GM23338 (cell line): ENCODE measurements at places on chromosomes 4 and X.

DNA sequence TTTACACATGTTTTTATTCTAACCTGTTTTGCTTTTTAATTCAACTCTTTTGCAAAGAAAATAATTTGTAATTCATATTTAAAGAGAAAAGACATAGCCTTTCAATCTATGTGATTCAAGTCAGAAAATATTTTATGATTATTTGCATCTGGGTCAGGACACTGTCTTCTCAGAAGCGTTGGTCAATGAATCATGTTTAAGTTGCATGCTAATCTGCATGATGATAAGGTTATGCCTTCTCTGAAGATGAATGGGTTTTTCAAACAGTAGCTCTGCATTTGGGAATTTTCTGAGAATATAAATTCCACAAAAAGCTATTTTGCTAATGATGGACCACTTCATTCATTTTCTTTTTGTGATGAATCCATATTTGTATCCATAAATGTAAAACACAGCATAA is 282.5 kb downstream of the TMA16 start:
- DNase-seq = no peak

GRCh38 chr4:7857993-7858392 is 81.7 kb downstream of the AFAP1 start:
- DNase-seq = no peak

DNA sequence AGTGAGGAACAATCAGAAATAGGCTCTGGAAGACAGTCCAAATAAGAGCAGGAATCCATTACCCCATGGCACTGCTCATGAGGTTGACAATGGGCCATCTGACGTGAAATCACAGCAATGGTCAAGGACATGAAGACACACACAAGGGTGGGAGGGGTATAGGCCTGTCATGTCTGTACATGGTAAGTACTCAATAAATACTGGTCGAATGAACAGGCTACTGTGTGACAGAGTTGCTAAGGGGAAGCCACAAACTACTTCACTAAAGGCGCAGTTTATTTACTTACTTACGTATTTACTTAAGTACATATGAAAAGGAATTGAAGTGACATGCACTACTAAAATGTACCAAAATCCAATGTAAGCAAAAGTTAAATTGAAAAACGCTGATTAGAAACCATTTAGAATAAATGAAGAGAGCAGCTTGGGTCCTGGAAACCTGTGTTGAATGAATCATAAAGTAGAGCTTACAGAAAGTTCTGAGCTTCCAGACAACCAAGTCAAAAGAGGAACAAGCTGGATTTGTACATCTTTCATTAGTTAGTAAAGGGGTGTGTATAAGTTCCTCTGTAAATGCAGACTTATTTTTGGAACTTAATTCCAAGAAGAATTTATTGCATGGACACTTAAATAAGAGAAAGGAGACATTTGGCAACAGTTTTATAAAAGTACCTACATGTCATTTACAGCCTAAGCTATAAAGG is 32.7 kb downstream of the ALPK1 start:
- no peak for DNase-seq

DNA sequence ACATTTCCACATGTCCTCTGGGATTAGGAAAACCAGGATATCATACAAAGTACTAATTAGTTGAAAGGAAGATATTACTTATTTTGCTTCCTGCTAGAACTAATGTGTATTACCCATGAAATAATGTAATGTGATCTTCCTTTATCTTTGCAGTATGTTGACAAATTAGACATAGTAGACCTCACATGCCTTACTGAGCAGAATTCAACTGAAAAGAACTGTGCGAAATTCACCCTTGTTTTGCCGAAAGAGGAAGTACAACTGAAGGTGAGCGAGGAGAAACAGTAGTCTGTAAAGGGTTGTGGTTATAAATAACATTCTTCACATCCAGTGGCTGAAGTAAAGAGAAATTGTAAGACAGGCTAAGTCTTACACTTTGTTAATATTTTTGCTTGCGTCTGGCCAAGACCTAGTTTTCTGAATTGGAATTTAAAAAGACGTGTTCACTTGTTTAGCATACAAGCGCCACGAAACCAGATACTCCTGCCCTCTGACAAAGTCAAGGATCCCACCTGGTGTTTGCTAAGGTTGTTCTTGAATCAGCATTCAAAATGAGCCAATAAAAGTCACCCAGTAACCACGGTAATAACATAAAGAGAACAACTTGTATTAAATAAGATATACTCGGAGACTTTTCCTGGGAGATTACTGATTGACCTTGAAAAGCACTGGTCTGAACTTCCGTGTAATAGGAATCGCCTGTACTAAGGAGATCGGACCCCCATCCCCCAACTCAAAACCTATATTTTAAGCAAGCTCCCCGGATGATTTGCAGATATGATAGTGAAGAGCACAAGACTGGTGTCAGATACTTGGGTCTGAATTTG is 16.9 kb downstream of the STAP1 start:
- peak; percentile 55 for DNase-seq

- no peak for DNase-seq
Observed at GRCh38 chr4:98516441-98517217, 141.8 kb downstream of the TSPAN5 start.

GRCh38 chrX:153225438-153226098 is 46.5 kb downstream of the MAGEA1 start:
- no peak for DNase-seq

GRCh38 chr4:156643826-156644225 is 327.8 kb downstream of the PDGFC start:
- no peak for DNase-seq

DNA sequence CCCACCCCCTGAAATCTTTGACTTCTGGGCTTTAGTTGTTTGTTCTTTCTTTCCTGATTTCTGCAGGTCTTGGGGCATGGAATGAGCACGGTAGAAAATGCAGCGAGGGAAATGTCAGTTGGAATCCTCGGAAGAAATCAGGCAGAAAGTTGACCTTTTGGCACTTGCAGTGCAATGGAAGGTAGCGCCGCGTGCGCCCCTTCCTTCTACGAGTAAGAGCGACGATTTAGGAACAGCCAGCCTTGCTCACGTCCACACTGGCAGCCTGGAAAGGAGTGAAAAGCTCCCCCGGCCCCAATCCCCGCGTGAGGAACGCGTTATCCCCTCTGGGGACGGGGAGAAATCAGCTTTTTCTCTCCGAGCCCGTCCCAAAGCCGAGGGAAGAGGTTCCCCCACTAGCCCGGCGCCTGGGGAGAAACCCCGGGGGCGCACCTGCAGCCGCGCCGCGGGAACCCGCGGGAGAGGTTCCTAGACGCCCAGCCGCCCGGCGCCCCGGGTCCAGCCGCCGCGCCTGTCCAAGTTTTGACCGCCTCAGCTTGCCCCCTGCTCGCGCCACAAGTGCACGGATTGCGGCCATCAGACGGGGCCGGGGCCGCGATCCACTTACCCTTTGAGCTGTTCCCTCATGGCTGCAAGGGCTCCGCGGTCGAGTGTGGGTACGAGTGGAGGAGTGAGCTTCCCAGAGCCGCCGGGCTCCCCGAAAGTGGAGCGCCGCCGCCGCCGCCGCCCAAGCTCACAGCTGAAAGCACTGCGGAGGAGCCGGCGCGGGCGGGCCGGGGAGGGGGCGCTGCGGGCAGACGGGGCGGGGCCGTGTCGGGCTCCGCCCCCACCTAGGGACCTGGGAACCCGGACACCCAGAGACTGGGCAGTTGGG is 194.6 kb upstream of the FTHL17 start:
- DNase-seq = peak; percentile 60

- DNase-seq = no peak
Observed at GRCh38 chr4:3221184-3221494, 27.8 kb upstream of the MSANTD1 start.

DNA sequence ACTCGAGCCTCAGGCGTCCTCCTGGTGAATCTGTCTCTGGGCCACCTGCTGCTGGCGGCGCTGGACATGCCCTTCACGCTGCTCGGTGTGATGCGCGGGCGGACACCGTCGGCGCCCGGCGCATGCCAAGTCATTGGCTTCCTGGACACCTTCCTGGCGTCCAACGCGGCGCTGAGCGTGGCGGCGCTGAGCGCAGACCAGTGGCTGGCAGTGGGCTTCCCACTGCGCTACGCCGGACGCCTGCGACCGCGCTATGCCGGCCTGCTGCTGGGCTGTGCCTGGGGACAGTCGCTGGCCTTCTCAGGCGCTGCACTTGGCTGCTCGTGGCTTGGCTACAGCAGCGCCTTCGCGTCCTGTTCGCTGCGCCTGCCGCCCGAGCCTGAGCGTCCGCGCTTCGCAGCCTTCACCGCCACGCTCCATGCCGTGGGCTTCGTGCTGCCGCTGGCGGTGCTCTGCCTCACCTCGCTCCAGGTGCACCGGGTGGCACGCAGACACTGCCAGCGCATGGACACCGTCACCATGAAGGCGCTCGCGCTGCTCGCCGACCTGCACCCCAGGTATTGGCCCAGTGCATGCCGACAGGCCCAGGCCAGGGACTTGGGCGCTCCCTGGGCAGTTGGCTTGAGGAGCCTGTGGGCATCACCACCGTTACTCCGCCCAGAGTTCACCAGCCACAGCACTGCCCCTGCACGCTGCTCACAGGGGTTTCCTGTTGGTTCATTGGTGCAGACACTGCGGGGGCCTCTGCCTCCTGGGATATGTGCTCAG is 1.1 kb downstream of the GPR78 start:
- DNase-seq = no peak

- DNase-seq = no peak
Observed at GRCh38 chrX:14832586-14832985, 40.3 kb downstream of the FANCB start.

GRCh38 chr4:57151481-57151880 is 41.3 kb upstream of the IGFBP7 start:
- DNase-seq = peak; percentile 15

DNA sequence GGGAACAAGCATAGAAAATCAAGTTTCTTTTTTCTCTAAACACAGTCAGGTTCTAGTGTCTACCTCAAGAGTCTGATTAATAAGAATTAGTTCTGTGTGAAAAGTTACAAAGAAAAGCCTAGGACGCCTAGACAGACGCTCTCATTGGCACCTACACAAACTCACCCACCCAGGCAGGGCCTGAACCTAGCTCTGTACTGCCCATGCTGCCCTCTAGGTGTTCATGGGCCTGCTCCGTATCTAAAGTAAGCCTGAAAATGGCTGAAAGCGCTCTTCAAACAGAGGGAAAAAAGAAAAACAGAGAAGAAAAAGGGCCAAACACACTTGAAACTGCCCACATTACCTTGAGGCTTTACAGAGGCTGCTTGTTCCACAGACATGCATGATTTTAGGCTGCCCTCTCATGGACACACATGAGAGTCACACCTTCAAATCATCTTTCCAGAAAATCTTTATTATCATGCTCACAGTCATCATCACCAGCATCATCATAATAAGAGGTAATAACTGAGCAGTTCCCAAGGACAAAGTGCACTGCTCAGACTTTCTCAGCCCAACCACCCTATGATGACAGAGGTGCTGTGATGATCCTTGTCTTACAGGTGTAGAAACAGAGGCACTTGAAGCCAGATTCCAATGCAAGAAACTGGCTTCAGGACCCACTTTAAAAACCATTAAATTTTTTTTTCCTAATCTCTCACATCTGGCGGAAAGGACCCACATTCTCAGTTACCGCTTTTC is 49.6 kb downstream of the MAP7D2 start:
- DNase-seq = peak; percentile 50

DNA sequence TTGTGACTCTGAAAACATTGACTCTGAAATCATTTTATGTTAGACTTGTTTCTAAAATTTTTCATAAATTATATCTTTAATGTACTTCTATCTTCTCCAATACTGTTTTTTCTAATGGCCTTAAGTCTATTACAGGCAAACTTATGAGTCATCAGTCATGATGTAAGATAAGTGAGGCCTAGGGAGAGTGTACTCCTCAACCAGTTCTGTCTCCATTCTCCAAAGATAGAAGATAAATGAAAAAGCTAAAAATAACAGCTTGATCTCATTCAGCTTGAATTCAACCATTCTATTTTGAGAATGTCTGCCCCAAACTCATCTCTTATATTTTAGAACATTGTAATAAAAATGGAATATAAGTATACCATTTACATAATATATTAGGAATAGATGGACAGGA is 34.5 kb downstream of the STBD1 start:
- no peak for DNase-seq

DNA sequence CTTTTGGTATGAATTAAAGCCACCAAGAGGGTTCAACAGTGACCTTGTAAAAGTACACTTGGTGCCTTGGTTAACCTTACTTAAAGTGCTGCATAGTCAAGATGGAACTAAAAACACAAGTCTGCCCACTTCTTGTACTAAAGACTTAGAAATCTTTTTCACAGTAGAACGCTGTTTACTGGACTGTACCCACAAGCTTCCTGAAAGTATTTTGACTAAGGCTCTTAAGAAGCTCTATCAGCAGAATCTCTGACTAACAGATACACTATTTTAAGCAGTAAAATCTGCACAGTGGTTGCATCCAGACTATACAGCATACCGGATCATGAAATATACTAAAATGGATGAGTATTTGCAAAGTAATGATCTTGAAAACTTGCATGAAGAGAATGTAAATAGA is 7.2 kb downstream of the RAB28 start:
- no peak for DNase-seq

- DNase-seq = no peak
Observed at GRCh38 chrX:120671963-120672362, 42.1 kb upstream of the C1GALT1C1 start.
